Endothelial cell of umbilical vein (primary cell): ENCODE measurements at places on chromosomes 5 and 9.

GRCh38 chr5:7878381-7878873 lies 9.5 kb downstream of the MTRR start:
- no peak for DNase-seq

DNA sequence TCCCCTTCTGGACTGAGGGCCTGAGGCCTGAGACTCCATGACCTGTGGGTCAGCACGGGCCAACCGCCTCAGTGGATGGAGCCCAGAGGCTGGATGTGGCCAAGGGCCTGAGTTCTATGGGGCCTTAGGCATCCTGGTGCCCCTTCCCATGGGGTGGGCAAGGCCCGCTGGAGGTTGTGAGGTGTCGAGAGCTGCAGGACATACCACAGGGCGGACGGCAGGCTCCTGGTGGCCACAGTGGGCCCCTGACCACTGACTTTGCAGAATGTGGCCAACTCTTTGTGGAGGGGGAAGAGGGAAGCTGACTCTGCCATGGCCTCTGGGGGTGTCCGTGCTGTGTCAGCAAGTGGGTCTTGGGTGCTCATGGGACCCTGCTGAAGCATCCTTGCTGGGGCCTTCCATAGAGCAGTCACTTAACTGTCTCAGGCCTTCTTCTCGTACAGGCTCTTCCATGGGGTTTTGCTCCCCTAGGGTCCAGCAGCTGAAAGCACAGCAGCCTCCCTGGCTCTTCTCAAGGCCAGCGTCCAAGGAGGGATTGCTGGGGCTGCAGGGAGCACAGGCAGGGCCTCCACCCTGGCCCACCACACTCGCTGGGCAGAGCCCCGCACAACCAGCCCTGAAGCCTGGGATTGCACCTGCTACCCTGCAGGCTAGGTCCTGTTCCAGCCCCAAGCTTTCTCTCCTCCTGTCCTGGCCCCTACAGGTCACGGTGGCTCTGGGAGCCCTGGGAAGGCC lies 21.6 kb upstream of the SLC9A3 start:
- DNase-seq: no peak

GRCh38 chr5:96616801-96617200 lies 45.4 kb upstream of the CAST start:
- DNase-seq: no peak

- DNase-seq: no peak
These were observed 174.8 kb upstream of the TNC start for GRCh38 chr9:115292584-115293279.

DNA sequence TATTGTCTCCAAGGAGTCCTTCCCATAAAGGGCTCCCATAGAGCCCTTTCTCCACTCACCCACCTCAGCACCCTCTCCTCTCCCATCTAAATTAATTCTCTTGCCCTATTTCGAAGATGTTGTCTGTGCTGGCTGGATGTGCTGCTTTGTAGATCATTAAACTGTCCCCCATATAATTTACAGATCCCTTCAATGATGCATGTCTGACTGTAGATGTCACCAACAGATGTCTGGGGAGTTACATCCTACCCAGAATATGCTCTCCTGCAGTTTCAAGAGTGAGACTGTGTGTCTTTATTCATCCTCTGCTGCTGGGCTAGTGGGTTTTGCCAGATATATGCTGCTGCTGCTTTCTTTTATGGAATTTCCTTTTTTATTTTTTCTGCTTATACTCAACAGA lies 351.2 kb downstream of the MLLT3 start:
- no peak for DNase-seq
